ENCODE measurements at places on chromosomes 13 and 19.

DNA sequence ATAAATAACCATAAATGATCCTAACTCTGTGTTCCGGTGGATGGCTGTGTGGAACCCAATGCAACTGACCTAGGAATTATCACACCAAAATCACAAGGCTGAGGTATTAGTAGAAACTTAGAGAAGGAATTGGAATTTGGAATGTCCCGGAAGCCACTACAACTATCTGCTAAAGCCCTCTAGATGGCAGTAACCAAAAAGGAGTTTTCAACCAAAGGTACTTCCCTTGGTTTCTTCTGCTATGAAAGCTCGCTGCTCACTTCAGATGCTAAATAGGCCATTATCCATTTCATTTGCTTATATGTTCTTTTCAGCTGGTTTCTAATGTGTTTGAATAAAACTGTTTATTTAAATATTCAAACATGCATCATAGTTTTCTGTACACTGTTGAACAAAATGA is 1589.1 kb upstream of the SPRY2 start:
- DNase-seq, result peak; percentile 71

DNA sequence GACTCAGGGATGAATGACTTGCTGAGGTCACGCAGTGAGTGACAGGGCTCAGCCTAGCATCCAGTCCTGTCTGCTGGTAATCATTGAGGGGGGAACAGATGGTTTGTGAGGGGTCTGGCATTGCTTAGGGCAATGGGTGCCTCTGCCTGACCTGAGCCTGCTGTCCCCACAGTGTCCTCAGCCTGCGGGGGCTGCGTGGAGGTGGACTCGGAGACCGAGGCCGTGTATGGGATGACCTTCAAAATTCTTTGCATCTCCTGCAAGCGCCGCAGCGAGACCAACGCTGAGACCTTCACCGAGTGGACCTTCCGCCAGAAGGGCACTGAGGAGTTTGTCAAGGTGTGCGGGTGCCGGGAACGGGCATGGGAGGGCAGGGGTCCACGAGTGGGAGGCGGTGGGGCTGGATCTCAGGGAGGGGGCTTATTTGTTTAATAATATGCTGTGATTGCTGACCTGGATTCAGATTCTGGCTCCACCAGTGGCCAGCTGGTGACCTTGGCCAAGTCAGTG is 2.1 kb downstream of the SCN1B start:
- DNase-seq, result no peak

DNA sequence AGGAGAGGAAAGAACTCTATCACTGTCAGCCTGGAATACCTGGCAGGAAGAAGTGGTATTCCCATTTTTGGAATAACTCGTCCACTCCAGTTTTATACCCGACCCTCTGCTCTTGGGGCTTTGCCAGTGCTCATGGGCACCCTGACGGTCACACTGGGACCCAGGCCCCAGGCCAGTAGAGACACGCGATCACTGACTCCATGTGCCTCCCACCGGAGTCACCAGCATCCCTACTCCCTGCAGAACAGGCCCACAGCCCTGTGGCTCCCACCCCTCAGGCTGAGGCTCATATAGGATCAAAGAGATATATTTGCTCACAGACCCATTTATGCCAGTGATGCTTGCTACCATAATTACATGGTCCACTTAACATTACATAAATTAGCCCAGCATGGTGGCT is 3.5 kb downstream of the GRTP1 start:
- no peak for DNase-seq

- DNase-seq, result no peak
Observed at GRCh38 chr13:108470921-108471320, 158.5 kb upstream of the MYO16 start.

DNA sequence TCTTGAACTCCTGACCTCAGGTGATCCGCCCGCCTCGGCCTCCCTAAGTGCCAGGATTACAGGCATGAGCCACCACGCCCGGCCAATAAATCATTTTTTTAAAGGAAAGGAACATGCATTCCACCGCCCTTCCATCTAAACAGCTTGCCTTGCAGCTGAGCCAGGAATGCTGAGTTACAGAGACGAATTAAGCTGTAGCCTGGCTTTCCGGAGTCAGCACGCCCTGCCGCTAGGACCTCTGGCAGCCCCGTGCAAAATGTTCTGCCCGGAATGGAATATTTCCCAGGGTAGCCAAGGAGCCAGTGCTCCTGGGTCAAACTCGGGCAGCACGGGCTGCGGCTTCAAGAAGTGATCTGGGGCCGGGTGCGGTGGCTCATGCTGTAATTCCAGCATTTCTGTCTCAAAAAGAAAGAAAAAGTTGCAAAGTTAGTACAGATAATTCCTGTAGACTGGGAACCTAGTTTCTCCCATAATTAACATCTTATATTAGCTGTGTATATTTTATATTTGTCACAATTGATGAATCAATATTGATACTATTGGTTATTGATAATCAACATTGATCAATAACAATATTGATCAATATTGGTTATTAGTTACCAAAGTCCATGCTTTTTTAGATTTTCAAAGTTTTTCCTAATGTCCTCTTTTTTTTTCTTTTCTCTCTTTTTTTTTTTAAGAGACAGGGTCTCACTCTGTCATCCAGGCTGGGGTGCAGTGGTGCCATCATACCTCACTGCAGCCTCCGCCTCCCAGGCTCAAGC is 19.2 kb downstream of the ATCAY start:
- no peak for DNase-seq

- DNase-seq, result no peak
Observed at GRCh38 chr13:97082461-97083207, 88.4 kb upstream of the OXGR1 start.

- DNase-seq, result peak; percentile 21
Observed at GRCh38 chr19:51107406-51108065, 673 bp downstream of the CTU1 start.

DNA sequence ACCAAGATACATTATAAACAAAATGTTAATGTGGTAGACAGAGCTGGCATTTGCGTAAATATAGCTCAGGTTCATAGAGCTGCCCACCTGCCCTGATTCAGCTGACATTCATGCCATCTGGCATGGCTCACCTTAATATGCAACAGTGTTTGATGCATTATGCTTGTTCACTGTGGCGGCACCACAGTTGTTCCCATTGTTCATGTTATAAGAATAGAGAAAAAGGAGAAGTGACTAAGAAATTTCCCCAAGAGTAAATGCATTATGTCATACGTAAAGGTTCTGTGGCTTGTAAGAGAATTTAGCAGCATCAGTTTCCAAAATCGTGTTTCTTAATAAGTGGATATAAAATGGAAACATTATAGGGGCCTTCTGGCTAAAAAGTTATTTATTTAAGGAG is 4.5 kb downstream of the CCNA1 start:
- DNase-seq, result no peak

DNA sequence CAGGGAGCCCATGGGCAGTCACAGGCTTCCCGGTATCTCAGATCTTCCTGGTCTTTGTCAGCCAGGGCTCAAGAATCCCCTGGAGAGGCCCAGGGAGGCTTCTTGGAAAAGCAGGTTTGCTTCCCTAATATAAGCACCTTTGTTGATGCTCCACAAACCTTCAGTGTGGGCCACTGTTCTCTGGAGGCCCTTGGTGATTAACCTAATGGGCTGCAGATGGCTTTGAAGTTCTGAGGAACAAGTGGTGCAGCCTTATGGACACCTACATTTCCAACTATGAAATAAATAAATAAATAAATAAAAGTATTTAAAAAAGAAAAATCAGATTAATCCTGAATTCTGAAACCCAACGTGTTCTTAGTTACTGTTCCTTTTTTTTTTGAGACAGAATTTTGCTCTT is at the start of gene BSPH1:
Gene BSPH1 (minus strand): TSS at position 101 of the 400 bp plus-strand sequence. CDS start 89 bp downstream, at position 12.
- no peak for DNase-seq

DNA sequence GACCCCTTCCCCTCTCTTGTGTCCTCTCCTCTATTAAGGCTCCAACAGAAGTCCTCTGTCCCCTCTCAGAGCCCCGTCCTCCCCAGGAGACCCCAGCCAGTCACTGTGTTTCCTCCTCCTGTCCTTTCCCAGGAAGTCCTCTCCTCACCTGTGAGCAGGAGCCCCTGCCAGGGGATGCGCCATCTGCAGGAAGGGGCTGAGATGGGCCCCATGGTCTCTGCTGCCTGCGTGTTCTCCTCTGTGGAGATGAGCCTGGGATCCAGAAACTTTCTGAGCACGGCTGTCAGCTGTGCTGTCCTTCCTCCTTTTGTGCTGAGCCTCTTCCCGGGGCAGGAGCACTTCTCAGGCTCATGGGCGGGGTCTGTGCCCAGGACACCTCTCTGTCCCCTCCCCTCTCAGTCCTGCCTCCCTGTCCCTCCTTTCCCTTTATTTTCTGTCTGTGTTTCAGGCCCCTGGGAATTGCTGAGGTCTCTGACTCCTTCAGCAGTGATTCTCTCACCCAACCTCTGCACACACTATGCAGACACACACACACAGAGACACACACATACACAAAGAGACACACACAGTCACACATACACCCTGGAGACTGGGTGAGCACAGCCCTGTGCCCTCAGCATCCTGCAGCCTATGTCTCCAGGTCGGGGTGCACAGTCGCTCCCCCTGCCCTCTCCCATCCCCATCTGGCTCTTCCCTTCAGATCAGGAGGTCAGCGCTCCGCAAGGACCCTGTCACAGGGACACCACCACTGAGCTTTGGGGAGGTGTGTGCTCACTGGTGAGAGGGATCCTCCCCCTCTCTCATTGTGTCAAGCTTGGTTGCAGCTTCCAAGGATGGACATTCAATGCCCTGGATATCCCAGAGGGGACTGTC is at the start of gene CEACAM8:
Gene CEACAM8 (minus strand): TSS at position 308 of the 873 bp plus-strand sequence. CDS start 96 bp downstream, at position 212.
- no peak for DNase-seq

GRCh38 chr19:39731685-39732084 is 6.1 kb downstream of the CLC start:
- no peak for DNase-seq

Measured in choroid plexus epithelial cell (primary cell).